ENCODE measurements at places on chromosomes 1 and 21.
A peak's percentile ranks its signal among the peaks of the same experiment; 100 is the strongest.

GRCh38 chr1:216830424-216831210, 107.4 kb upstream of the ESRRG start:
- no peak for DNase-seq

DNA sequence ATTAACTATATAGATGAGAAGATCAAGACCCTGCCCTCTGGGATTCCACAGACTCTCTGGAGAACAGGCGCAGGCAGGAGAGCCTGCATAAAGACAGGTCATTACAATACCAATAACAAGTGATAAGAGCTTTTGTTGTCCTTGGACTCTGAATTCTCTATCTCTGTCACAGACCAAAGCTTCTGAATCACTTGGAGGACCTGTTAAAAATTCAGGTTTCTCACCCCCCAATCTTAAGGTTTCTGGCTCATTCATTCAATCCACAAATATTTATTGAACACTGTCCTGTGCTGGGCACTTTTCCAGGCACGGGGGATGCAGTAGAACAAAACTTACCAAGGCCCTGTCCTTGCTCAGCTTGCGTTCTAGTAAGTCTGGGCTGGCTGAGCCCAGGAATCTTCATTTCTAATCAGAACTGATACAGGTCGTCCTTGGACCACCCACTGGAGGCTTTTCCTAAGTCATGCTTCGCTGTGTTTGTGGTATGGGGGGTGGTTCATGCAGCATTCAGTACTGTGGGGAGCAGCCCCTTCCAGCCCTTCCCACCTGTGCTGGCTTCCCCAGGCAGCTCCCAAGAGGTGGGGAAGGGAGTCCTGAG, 1.4 kb downstream of the EFNA4 start:
- DNase-seq, result no peak

GRCh38 chr1:86517336-86517735, 29.5 kb upstream of the CLCA4 start:
- DNase-seq, result no peak

DNA sequence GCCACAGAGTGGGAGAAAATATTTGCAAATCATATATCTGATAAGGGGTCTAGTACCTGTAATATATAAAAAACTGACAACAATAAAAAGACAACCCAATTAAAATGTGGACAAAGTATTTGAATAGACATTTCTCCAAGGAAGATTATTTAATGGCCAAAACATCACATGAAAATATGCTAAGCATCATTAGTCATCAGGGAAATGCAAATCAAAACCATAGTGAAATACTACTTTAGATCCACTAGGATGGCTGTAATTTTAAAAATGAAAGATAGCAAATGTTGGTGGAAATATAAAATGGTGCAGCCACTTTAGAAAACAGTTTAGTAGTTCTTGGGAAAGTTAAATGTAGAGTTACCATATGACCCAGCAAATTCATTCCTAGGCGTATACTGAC, 118.7 kb upstream of the KIF26B start:
- no peak for DNase-seq

- DNase-seq, result peak; percentile 85
Observed at GRCh38 chr21:37072274-37072987, 440 bp downstream of the PIGP start.

GRCh38 chr1:97745912-97746311, 174.9 kb downstream of the DPYD start:
- DNase-seq, result no peak

DNA sequence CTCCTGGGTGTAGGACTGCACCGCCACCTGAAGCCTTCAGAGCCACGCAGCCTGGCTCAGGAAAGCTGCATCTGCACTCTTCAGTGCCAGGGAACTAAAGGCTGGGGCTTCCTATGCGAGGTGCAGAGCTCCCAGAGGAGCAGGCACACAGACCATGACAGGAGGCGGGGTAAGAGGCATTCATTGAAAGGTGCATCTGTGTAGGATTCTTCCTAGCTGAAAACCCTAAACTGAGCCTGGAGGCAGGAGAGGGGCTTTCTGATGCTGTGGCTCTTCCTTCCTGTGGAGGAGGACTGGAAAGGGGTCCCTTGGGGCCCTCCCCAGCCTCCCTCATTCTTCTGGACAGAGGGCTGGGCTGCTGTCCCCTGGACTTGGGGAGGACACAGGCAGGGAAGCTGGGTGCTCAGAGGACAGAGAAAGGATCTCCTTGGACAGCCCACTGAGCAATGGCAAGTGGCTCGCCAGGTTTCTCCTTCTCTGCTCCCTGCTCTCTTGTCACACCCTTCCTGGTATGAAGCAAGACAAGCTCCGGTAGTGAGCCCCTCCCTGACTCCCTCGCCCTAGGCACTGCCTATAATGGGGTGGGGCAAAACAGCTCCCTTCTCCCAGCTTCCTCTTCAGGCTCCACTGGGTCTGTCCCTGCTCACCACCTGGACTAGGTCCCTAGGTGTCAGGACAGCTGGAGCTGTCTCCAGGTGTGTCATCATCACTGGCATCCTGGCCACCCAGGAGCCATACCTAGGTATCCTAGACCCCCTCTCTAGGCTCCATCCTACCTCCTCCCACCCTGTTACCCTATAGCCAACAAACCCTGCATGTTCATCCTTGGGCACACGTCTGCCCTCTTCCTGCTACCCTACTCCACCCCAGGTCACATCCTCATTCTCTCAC, 20.0 kb downstream of the S100A6 start:
- peak; percentile 69 for DNase-seq

- DNase-seq, result peak; percentile 55
Observed at GRCh38 chr1:145985502-145986439, 10.6 kb downstream of the TXNIP start.

GRCh38 chr1:116693759-116694480, 26.4 kb upstream of the IGSF3 start:
- no peak for DNase-seq

- DNase-seq, result peak; percentile 44
Observed at GRCh38 chr1:6260961-6261614, at the start of gene GPR153. TSS of gene GPR153 (minus strand) at chr1:6261098. CDS start at chr1:6254905, 6,193 bp downstream.

DNA sequence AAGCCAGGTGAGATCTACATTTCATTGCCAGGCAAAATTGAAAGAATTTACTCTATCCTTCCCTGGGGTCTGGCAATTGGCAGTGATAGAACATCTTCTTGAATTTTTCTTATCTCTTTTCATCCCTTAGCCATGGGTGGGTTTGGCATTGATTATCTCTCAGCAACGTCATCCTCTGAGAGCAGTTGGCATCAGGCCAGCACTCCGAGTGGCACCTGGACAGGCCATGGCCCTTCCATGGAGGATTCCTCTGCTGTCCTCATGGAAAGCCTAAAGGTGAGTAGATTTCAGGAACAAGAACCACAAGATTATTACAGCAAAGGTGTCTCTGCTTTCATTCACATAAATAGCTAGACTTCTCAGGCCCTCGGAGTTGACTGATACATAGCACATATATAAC, 39.3 kb downstream of the NCF2 start:
- DNase-seq, result no peak

- no peak for DNase-seq
Observed at GRCh38 chr1:41236781-41237180, 5.3 kb downstream of the SCMH1 start.

GRCh38 chr1:167721617-167722151, at the start of gene MPZL1:
TSS of gene MPZL1 (plus strand) at chr1:167721982. CDS start at chr1:167722152, 170 bp downstream.
- DNase-seq, result peak; percentile 95

- DNase-seq, result no peak
Observed at GRCh38 chr1:40708750-40709099, 17.2 kb downstream of the NFYC start.

DNA sequence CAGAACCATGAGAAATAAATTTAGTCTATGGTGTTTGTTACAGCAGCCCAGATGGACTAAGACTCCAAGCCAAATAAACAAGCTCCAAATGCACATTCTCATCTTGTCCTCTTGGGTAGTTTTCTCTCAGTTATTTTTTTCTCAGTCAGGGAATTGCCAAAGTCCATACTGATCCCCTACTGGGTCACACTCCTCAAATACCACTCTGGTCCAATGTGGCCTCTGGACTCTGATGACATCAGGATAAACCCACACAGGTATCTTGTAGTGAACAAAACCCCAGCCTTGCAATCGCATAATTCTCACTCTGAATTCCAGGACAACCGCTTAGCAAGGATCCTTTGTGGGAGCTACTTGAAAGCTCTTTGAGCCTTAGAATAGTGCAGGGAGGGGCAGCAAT, 248.4 kb upstream of the JUN start:
- no peak for DNase-seq

GRCh38 chr1:174971902-174972301, 27.8 kb upstream of the CACYBP start:
- DNase-seq, result no peak

DNA sequence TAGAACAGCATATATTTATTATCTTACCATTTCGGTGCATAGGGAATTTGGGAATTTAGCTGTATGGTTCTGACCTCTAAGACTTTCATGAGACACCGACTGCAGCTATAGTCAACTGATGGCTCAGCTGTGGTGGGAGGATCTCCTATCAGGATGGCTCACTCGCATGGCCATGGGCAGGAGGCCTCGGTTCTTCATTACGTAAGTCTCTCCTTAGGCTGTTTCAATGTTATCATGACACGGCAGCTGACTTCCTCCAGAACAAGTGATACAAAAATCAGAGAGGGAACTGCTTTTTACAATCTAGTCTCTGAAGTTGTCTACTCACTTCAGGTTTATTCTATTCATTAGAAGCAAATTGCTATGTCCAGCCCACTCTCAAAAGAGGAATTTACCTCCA, 13.3 kb upstream of the CAPN8 start:
- no peak for DNase-seq

GRCh38 chr1:156801409-156802121, 15.1 kb downstream of the SH2D2A start:
- no peak for DNase-seq

- no peak for DNase-seq
Observed at GRCh38 chr1:1680031-1680911, 12.3 kb downstream of the SLC35E2B start.

DNA sequence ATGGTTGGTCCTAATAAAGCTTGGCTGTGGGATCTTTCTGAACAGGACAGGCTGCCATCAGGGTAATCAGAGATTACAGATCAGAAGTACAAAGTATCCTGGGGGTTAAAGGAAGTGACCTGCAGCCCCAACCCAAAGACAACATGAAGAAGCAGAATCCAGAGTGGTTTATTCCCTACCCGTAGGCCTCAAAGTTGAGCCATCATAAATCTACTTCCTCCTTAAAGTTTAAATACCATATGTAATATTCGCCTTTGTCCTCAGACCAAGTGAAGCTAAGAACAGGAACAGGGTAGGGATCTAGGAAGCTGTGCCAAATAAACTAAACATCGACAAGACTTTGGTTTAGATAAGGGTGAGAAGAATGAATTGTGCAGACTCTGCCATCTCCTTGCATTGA, 15.9 kb upstream of the DHX9 start:
- DNase-seq, result no peak

- DNase-seq, result no peak
Observed at GRCh38 chr1:66415866-66416265, 118.1 kb upstream of the SGIP1 start.

Data from NCI-H345 (cell line).